ENCODE measurements at places on chromosomes 3 and 15. TPM values are rescaled to one million over a fixed set of nuclear protein-coding genes. Genes with fewer than 3 reads are reported as not detected.

GRCh38 chr15:76954744-76955143 lies 23.2 kb downstream of the RCN2 start:
- no peaks in the 10 kb centered on the region for H3K27me3 ChIP-seq
- DNase-seq, result no peak
- H3K4me1 ChIP-seq, result no peaks in the 10 kb centered on the region
- H3K36me3 ChIP-seq, result no peaks in the 10 kb centered on the region

DNA sequence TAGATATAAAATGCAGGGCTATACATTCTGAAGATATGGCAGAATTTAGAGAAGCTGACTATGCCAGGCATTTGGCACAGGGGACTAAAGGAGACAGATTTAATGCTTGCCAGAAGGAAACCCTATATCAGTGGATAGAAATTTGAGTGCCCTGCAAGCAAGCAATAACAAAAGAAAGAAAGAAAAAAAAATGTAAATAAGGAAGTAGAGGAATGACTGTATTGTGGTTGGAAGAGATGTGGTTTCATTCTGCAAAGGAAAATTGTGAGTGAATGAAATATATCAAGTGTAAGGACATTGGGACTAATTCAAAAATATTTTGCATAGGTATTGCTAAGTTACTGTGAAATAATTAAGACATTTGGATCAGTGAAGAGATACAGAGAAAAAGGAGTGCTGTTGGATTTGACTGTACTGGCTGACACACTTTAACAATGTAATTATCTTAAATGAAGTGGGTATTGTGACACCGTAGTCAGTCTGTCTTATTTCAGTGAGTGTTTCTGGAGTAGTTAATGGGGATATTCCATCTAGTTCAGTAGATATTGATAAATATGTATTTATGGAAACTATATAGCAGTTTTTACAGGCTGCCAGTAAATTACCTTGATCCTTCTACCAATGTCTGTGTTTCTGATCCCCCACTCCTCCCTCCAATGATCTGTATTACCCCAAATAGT lies 418.2 kb downstream of the CNTN4 start:
- H3K4me3 ChIP-seq, result no peak overlapping the region
- H3K27ac ChIP-seq, result no peak overlapping the region
- H3K27me3 ChIP-seq, result no peaks in the 10 kb centered on the region

DNA sequence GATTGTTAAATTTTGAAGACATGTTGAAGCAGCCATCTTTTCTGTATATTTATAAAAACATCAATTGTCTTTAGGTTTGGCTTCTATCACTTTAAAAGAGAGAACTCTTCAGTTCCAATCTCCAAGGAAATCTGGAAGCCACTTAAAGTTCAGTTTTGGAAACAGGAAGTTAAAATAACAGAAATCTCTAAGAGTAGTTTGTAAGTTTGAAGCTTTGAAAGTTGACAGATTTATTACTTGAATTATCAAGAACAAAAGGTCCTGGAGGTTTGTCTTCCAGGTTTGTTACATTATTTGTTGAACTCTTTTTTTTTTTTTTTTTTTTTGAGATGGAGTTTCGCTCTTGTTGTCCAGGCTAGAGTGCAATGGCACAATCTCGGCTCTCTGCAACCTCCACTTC lies 30.0 kb downstream of the RNF111 start:
- H3K36me3 ChIP-seq, result peaks cover 30% of the 10 kb centered on the region
- no peaks in the 10 kb centered on the region for H3K27me3 ChIP-seq
- no peaks in the 10 kb centered on the region for H3K4me1 ChIP-seq
- no peak overlapping the region for H3K27ac ChIP-seq
- no peak overlapping the region for H3K4me3 ChIP-seq

- no peaks in the 10 kb centered on the region for H3K27me3 ChIP-seq
- DNase-seq, result no peak
- no peak overlapping the region for H3K27ac ChIP-seq
- H3K4me1 ChIP-seq, result peaks cover 16% of the 10 kb centered on the region
- H3K36me3 ChIP-seq, result no peaks in the 10 kb centered on the region
Measured at GRCh38 chr15:67968966-67969365, 85.1 kb upstream of the PIAS1 start.

DNA sequence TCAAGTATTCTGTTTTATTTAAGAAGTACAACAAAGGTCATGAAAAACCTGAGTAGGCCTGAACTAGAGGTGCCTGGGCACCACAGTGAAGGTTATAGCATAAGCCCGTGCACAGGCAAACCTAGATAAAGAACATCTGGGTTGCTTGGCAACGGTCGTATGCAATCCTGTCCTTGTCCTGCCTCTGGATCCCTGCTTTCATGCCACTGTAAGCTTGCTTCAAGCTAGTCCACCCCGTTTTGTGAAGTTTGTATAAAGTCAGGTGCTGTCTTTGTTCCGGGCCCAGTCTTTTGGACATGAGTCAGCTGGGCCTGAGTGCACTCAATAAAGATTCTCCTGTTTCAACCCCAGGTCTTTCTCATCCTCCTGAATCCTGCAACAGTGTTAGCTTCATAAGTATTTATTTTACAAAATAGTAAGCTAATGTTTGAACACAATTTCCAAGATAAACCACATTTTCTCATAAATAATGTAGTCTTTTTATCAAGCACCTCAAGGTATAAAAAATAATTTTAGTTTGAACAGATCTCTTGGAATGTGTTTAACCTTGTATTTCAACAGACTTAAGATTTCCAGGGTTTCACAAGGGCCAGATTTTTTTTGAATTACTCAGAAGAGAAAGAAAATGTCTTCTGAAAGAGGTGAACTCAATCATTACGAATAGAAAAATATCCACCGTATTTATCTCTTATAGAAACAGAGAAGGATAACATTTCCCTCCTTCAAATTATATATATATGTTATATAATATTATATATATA lies 14.3 kb upstream of the SLC9C1 start:
- no peak for DNase-seq
- H3K27ac ChIP-seq, result no peak overlapping the region

GRCh38 chr3:123324880-123325765 lies 123.4 kb downstream of the SEC22A start:
- no peak overlapping the region for H3K4me3 ChIP-seq
- no peak overlapping the region for H3K27ac ChIP-seq
- no peaks in the 10 kb centered on the region for H3K27me3 ChIP-seq
- H3K4me1 ChIP-seq, result peaks cover 12% of the 10 kb centered on the region
- no peaks in the 10 kb centered on the region for H3K36me3 ChIP-seq
- DNase-seq, result no peak

GRCh38 chr15:89964232-89964954 lies 36.7 kb upstream of the ZNF710 start:
- peaks cover 7% of the 10 kb centered on the region for H3K4me1 ChIP-seq
- DNase-seq, result no peak
- no peak overlapping the region for H3K27ac ChIP-seq
- no peaks in the 10 kb centered on the region for H3K36me3 ChIP-seq
- H3K4me3 ChIP-seq, result no peak overlapping the region

UBA3 gene
- total RNA-seq, result 33.3 TPM

RASGRP1 gene
- total RNA-seq, result 16.0 TPM

RGMA gene
- total RNA-seq, result 25.3 TPM

GPR171 gene
- 1.5 TPM for total RNA-seq

FMN1 gene
- total RNA-seq, result 9.3 TPM

Data from esophagus squamous epithelium (tissue), 5 donors.